Suppressor macrophage (primary cell): ENCODE measurements at places on chromosomes 5 and 9.

DNA sequence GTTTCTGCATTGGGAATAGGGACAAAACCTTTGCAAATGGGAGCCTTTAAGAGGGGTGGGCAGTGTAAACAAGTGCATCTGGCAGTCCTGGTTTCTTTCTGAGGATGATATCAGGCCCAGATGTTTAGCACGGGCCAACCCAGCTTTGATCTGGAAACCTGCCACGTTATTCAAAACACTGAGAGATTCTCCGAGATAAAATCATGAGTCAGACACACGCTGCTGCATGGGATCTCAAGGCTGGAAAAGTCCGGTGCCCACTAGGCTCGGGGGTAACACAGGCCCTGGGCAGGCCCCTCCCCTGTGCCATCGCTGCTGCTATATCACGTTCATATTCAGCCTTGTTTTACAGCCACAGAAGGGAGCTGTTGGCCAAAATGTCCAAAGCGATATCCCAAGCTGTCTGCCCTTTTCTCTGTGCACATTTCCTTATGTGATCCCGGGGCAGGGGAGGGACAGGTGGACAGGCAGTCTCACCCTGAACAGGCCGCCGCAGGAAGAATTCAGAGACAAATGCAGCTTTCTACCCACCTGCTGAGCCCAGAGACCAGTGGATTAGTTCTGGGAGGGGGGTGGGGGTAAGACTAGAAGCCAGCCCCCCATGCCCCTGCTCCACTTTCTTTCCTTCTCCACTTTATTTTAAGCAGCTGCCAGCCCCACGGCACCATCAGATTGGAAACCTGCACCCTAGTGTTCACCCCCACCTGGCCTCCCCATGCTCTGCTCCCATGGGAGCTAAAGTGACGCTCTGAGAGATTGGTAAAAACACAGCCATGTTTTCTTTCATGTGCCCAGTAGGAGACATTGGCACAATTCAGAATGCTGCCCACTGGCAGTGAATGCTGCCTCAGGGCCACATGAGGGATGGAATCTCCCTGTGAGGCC is 63.1 kb downstream of the TMOD1 start:
- no peak for DNase-seq

GRCh38 chr5:31754741-31755675 is 116.1 kb downstream of the PDZD2 start:
- no peak for DNase-seq

DNA sequence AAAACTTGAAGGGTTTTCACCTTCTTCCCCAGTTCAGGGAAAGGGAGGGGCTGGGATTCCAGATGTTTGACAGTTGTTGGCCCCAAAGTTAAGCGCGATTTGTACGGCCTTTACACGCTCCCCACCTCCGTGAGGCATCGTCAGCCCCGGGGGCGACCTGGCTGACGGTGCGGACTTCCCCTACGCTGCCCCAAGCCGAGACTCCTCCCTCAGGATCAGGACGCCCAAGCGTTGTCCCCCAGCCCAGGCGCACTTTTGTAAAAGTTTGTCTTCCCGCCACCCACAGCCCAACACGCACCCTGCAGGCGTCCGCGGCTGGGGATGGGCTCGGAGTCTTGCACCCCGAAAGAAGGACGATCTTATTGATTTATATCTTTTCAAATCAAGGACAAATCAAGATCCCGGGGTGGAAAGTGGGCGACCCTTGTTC is 713 bp downstream of the MOB3B start:
- DNase-seq: peak; percentile 68

GRCh38 chr9:27359763-27360162 is 62.8 kb upstream of the EQTN start:
- DNase-seq: no peak

DNA sequence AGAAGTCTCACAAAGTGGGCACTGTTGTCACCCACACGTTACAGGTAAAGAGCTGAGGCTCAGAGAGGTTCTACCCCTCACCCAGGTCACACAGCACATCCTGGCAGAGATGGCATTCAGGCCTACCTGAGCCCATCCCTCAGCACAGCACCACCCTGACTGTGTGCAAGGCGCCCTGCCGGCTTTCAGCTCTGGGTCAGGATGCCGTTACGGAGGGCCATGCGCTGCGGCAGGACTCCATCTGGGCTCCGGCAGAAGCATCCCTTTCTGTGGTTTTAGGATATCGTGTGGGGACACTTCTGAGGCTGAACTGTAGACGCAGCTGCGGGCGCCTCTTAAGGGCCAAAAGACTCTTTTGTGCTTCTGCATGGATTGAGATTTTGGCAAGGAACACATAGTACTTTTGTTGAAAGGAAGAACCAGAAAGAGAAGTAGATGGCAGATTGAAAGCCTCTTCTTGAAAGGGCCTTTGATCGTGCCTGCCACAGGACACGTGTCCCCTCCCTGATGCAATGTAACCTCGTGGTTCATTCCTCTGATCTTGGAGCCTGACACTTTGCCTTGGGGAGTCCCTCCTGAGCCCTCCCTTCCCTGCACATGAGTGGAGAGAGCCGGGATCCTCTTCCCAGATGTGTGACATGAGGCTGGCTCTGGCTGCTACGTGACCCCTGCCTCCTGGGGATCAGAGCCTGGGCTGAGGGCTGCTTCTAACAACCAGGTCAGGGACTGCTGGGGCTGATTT is 31.3 kb downstream of the USP20 start:
- peak; percentile 58 for DNase-seq

DNA sequence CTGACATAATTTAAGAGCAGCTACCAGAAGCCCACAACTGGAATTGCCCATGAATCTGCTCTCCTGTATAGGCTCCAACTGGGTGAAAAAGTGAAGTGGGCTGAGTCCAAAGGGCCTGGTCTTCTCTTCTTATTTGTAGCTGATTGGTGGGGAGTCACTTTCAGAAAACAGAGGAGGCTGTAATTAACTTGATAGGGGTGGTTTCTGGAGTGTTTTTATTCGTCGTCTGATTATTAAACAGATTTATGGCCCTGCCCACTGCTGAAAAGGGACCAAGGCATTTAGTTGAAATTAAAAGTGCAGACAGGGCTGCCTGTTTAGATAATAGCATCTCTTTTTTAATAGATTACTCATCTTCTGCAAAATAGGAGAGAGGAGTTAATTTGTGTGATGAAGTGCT is 81.0 kb upstream of the SAP30L start:
- no peak for DNase-seq

DNA sequence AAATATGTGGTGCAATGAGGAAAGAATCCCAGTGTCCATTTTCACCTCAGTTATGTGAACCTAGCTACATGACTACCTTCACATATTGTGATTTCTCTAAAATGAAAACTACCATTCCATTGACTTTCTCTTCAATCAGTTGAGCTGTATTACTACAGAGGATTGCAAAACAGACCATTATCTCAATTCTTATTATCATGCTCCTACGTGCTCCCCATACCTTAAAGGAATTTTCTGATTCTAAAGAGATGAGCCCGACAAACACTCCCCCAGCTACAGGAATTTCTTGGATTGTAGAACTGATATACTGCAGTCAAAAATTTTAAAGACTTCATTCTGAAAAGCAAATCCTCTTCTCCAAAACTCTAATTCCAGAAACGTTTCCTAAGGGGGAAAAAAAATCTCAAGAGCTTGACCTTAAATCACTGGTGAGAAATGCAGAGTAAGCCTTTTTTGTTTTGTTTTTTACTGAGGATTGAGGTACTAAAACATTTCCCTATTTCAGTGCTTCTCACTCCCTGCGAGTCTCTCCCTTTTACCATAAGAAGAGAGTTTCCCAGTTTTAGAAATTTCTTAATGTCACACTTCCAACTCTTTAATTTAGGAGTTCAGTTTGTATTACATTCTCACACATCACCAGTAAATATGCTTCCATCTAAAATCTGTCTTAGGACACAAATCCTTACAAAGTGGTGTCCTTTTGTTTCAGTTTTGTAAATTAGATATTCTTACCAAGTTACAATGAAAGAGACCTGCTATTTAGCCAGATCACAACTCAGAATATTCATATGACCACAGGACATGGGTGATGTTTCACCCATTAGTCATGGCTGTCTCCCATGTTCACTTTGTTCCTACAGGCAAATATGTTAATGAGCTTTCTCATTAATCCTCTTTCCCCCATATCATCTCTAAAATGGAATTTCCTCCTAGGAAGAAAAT is 203.8 kb downstream of the TSSK1B start:
- peak; percentile 13 for DNase-seq
